ENCODE measurements at places on chromosomes 1 and 21.

- no peak for DNase-seq
These were observed 111.4 kb upstream of the SNX7 start for GRCh38 chr1:98550076-98550475.

DNA sequence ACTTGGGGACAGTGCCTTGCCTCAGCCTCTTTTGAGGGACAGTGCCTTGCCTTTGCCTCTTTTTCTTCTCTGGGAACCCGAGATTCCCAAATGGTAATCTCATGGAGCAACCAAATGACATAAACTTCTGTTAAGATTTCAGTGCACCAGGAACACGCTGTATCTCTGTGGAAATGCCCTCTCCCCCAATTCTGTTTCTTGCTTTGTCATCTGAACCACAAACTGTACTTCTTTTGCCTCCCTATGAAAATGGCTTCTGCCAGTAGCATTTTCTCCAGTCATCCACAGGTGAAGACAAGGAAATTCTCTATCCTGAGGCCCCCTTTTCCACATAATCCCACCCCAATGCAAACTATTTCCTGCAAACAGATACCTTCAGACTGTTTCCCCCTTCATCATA lies 66.3 kb downstream of the OMA1 start:
- no peak for DNase-seq

- no peak for DNase-seq
These were observed at the start of gene GPA33 for GRCh38 chr1:167090314-167090942. Gene GPA33 (minus strand): TSS chr1:167090377. CDS start chr1:167090287, 90 bp downstream.

DNA sequence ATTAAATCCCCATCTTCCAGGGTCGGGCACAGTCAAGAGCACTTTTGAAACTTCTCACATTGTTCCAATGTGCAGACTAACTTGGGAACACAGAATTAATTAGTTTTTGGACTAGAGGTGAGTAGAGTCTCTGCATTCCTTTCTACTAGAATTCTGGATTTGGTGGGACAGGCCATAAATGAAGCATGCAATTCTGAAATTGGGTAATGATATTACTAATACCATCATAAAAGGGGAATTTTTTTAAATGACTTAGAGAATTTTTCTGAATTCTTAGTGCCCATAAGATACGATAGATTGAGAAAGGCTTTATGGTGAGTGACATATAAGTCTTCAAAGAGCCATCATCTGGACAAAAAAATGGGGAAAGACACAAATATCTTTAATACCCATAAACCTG lies 41.8 kb downstream of the ADAMTS5 start:
- DNase-seq: no peak

DNA sequence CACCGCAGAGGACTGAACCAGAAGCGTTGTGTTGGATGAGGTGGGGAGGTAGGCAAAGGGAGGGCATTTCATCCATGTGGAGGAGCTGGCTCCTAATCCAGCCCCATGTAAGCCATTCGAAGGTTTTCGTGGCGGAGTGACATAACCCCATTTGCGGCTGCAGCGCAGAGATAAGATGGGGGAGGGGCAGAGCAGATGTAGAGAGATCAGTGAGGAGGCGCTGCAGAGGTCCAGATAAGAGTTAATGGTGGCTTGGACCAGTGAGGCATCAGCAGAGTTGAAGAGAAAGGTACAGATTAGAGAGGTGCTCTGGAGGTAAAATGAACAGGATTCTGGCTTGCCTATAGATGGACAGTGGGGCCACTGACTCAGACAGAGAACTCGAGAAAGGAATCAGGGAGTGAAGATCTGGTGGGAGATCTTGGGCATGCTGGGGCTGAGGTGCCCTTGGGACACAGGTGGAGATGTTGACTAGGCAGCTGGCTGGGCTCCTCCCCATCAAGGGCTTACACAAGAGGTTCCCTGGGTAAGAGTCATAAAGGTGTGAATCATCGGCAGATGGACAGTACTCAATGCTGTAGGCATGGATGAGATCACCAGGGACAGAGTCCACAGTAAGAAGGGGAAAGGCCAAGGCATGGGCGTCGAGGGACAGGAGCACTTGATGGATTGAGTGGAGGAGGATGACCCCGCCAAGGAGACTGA lies 7.8 kb upstream of the PTPRF start:
- DNase-seq: peak; percentile 55

GRCh38 chr1:98792123-98792522 lies 130.6 kb downstream of the SNX7 start:
- DNase-seq: peak; percentile 3

GRCh38 chr1:11142618-11143391 lies 43.1 kb upstream of the EXOSC10 start:
- no peak for DNase-seq
